ENCODE measurements at places on chromosomes 16 and 17.

DNA sequence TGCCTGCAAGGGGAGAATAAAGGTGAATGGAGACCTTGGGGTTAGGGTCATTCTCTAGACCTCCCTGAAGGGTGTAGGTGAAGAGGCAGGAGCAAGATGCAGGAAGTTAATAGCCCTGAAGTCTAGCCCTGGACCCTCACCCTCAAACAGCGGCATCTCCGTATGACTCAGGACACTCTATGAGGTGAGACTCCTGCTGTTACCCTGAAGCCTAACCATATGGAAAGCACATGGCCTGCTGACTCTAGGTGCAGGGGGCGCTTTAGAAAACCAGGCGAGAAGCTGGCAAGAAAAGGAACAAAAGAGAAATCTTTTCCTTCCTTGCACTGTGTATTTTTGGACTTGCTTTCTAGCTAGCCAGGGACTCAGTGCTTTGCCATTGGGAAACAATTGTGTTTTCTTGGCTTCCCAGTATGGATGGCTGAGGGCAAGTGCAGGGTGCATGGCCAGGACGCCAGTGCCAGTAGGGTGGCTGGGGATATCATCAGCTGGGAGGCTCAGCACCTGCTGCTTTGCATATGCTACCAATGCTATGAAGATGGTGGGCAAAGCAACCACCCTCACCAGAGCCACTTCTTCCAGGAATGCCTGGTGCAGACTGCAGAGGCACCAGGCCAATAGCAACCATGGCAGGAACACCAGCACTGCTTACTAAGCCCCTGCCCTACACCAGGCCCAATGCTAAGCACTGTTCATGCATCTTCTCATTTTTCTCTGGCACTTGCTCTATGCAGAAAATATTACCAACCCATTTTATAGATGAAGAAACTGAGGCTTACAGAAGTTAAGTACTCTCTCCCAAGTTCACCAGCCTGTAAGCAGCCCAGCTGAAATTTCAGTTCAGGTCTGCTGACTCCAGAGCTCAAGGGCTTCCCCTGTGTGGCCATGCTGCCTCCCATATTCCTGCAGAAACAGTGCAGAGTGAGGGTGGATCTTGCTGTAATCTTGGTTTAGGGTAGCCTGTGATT lies 425.1 kb downstream of the SLC39A11 start:
- no peak for DNase-seq

DNA sequence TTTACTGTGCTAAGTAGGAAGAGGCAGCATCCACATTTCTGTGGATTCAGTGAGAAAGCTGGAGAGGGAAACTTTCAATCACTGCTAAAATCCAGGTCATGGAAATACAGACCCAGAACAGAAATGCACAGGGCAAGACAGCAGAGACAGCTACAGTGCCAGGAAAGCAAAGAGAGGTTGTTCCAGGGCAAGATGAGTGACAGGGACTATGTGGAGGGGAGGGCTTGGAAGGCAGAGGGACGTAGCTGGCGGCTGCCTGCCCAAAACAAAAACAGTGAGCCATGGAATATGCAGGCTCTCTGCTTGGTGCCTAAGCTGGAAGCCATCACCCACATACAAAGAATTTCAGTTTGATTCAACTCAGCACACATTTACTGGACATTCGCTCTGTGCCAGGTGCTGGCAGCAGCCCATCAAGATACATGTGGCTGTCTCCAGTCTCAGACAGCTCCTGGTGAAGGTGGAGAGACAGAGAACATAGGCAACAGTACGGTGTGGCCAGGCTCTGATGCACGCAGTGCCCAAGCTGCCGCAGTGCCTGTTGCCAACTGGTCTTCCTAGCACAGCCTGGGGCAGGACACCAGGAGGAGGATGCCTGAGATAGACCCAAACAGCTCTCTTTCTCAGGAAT lies 88.7 kb downstream of the AIPL1 start:
- no peak for DNase-seq

- no peak for DNase-seq
Measured at GRCh38 chr16:59527206-59527997, 793.3 kb upstream of the GOT2 start.

DNA sequence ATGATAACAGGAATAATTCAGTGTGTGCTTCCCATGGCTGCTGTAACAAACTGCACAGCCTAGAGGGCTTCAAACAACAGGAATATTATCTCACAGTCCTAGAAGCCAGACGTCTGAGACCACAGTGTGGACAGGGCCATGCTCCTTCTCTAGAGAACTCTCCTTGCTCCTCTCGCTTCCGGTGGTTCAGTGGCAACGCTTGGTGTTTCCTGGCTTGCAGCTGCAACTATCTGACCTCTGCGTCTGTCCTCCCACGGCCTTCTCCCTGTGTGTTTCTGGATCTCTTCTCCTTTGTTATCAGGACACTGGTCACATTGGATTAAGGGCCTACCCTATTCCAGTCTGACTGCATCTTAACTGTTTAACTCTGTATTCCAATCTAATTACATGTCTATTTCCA lies 414.3 kb downstream of the MAF start:
- no peak for DNase-seq

- DNase-seq: no peak
Measured at GRCh38 chr16:80792031-80792430, 12.4 kb downstream of the CDYL2 start.

DNA sequence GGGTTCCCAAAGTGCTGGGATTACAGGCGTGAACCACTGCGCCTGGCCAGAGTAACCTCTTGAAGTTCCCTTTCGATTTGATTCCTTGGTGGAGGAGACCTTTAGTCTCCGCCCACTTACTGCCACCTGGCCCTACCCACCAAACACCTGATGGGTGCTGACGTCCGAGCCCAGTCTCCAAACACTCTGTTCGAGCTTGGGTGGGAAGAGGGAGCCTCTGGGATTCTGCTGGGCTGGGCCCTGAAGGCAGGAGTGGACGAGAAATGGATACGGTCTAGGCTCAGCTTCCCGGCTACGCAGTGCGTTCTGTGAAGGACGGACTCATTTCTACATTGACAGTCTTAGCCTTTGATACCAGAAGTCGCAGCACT lies 870 bp upstream of the ITGA3 start:
- DNase-seq: no peak

- DNase-seq: no peak
Measured at GRCh38 chr17:62797959-62798358, 10.2 kb downstream of the MARCHF10 start.

DNA sequence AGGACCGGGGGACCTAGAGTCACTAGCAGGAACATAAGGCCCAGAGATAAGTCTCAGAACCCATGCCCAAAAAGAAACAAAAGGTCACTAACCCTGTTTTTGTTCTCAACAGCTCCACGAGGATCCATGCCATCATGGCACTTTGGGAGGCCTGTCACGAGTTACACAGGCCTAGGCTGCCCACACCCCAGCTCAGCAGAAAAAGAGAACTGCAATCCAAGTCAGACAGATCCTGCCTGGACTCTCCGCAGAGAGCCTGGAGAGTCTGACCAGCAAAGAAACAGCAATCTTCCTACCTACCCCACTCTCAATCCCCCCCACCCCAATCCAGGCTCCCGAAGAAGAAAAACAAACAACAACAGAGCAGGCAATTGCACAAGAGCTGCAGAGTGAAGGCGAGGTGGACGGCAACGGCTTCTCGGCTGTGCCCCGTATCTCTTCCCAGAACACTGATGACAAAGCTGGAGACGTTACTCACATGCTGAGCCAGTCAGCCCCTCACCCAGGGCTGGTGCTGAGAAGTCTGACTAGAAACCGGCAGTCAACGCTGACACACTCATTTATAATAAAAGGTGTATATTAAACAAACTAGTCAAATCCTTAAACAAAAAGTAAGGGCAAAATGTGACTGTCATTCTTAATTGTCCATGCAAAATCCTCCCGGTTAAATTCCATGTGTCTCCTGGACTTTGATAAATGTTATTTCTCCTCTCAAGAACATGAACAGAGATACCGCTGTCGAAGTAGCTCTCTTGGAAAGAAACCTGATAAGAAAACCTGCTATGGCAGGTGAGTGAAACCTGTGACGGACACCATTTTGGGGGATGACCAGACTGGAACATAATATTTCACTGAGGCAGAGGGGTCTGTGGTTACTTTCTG lies 89.3 kb downstream of the SMG6 start:
- peak; percentile 64 for DNase-seq

DNA sequence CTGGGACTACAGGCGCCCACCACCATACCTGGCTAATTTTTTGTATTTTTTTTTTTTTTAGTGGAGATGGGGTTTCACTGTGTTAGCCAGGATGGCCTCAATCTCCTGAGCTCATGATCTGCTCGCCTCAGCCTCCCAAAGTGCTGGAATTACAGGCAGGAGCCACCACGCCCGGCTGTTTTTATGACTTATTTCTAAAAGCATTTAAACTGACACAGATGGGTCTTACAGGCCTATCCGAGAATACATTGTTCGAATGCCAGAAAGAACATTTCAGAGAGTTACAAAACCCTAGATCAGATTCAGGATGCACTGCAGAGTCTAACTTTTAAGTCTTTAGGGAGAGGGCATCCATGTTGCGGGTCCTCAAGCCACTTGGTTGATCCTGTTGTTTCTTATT lies 234.7 kb upstream of the MAF start:
- no peak for DNase-seq

DNA sequence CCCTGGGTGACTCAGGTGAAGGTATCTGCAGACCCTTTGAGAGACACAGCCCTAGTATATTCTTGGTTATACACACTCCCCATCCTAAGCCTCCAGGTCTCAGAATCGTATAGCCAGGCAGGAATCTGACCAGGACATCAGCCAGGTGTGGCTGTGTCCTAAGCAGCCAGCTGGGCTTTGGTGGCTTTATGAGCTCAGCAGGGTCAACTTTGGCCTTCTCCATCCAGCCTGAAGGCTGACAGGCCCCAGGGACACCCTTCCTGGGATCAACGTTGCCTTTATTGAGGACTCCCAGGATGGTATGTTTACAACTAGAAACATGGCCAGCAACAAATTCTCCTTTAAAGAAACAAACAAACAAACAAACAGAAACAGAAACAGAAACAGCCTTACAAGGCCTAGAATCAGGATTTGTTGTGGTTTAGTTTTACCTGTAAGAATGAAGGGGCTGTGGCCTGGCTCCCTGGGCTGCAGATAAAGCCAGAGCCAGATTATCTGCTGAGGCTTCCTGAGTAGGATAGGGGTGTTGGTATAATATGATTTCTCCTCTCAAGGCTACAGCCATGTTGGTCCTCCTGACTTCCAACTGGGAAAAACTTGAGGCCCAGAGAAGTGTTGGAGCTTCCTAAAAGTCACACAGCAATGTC lies 8.5 kb downstream of the KIF19 start:
- DNase-seq: no peak

DNA sequence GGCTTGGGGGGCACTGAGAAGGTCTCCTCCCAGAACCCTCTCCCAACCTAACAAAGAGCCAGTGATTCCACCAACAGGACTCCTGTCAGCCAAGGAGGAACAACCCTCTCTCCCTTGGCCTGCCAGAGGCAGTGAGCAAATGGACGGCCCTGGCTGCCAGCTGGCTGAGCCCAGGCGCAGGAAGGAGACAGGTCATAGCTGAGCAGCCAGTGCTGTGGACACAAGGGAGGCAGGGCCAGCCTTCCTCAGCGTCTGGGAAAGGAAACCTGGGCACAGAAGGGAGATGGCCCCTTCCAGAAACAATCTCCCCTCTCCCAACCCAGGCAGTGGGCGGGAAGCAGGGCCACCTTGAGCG lies 2.1 kb downstream of the MPO start:
- no peak for DNase-seq

DNA sequence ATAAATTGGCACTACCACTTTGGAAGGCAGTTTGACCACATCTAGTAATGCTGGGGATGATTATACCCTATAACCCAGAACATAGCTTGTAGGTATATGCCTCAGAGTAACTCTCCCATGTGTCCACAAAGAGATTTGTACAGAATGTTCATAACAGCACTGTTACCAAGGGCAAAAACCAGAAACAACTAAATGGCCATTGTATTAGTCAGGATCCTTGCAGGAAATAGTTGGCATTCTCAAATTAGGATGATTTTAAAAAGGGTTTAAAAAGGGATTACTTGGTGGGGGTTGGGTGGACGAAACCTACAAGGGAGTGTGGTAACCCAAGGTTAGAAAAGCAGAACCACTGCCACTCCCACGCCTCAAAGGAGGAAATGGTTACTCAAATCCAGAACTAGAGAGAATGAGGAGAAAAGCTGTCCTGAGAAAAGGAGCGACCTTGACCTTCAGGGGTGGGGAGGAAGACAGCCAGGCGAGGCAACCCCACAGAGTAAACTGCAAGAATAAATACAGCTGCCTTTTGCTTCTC lies 2.1 kb downstream of the CPPED1 start:
- DNase-seq: peak; percentile 93

- DNase-seq: no peak
Measured at GRCh38 chr17:4641297-4642195, at the start of gene ALOX15. Gene ALOX15 (minus strand): TSS chr17:4641678. CDS start chr17:4641651, 27 bp downstream.

DNA sequence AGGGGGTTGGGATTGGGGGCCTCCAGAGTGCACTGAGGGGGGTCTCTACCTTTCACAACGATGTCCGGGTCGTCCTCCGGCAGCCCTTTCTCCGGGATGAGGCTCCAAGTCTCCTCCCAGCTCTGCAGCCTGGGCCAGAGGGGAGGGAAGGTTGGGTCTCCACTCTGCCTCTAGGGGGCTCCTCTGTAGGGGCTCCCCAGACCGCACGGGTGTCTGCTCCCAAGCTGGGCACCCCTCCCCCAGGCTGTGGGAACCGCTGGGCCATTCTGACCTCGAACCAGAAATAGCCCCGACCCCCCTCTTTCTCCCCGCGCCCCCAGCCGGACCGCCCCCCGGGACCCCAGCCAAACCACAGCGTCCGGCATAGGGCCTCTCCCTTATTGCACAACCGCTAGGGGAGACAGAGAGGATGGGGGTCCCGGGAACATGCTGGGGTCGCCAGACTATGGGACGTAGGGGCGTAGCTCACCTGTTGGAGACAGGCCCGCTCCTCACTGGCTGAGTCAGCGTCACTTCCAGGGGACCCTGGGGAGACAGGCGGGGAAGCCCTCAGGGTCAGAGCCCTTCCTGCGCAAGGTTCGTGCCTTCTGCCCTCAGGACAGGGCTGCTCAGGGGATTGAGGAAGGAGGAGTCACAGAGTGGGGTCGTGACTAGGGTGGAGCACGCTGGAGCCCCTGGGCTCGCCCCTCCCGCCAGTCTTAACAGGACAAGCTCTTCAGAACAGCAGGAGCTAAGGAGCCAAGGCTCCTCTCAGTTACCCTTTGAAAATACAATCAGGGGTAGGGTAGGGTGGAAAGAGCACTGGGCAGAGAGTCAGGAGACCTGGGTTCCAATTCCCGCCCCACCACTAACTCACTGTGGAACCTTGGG lies 2.7 kb downstream of the PLEKHH3 start:
- DNase-seq: peak; percentile 24

DNA sequence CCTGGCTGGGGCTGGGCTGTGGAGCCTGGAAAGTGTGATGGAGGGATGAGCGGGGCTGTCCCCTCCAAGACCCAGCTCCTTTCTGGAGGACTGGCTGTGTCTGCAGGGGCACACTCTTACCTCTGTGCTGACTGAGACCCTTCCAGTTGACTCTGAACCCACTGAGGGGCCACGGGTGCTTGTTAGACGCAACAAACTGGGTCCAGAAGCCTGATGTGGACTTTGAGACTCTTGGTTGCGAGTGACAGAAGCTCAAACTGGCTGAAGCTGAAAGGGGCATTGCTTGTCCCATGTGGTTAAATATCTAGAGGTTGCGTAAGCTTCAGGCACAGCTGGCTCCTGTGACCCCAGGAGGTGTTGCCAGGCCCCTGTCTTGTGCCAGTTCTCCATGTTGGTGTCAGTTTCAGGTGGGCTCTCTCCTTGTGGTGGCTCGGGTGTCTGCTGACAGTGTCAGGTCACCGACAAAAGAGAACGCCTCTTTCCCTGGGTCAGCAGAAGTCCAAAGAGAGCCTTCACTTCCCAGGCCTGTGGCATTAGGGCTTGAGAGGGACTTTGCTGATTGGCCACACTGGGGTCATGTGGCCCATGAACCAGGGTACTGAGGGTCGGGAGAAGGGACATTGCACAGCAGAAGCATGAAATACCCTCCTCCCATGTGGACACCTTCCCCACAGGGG lies 16.7 kb downstream of the ADCY7 start:
- peak; percentile 80 for DNase-seq
